Progenitor cell of endocrine pancreas (in vitro differentiated cells): ENCODE measurements at places on chromosomes 12 and 14.

- DNase-seq, result no peak
These were observed 452.7 kb upstream of the PDE3A start for GRCh38 chr12:19915392-19916195.

DNA sequence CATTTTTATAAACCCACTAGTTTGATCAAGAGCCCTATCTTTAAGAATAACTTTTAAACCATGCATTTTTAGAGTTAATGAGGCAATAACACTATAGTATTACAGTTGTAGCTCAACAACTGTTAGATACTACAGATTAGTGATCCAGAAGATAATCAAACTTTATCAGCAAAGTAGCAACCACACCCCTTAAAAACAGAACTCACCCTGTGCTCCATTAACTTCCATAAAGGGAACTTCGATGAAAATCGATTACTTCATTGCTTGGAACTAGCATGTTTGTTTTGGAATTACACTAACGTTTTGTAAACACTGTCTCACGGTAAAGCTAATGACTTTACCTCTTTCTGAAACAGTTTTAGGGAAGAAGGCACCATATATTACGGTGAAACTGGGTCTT is 1.4 kb downstream of the SGPP1 start:
- DNase-seq, result no peak

- no peak for DNase-seq
These were observed 2.7 kb upstream of the ARL6IP4 start for GRCh38 chr12:122977655-122978392.

- DNase-seq, result no peak
These were observed 2.2 kb downstream of the SCARB1 start for GRCh38 chr12:124861492-124861891.

DNA sequence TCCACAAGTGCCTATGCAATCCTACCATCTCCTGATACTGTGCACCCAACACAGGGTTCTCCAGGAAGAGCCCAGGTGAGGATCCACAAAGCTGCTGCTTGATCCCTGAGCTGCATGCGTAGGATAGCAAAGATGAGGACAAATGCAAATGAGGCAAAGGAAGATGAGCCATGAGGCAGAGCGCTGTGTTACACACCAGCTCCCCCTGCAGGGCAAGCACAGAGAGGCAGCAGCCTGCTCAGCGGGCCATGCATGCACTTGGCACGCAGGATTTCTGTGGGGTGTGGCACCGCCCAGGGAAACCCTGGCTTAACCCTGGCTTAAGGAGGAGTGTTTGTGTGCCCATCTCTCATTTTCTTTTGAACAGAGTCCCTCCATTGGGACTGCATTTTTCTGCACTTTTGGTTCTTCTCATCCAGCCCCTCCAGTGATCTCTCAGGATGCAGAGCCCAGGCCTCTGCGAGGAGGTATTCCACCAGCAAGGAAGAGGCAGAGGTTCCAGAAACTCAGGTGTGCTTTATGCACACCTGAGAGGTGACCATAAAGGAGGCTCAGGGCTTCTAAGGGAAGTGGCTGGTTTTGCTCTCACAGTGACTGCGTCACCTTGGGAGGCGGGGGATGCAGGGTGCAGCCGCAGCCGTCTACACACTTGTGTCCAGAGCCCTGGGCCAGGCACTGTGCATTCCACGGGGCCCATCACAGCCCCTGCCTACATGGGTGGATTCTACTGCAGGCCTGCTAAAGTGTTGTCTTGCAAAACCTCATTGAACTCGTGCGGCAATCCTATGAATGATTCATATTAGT is 973.3 kb upstream of the TMEM132C start:
- peak; percentile 34 for DNase-seq

GRCh38 chr14:78959674-78960264 is 789.6 kb downstream of the NRXN3 start:
- DNase-seq, result peak; percentile 60

GRCh38 chr12:29073631-29074239 is 75.3 kb upstream of the FAR2 start:
- no peak for DNase-seq

GRCh38 chr12:117189725-117190209 is 503 bp downstream of the FBXO21 start:
- DNase-seq, result peak; percentile 34

DNA sequence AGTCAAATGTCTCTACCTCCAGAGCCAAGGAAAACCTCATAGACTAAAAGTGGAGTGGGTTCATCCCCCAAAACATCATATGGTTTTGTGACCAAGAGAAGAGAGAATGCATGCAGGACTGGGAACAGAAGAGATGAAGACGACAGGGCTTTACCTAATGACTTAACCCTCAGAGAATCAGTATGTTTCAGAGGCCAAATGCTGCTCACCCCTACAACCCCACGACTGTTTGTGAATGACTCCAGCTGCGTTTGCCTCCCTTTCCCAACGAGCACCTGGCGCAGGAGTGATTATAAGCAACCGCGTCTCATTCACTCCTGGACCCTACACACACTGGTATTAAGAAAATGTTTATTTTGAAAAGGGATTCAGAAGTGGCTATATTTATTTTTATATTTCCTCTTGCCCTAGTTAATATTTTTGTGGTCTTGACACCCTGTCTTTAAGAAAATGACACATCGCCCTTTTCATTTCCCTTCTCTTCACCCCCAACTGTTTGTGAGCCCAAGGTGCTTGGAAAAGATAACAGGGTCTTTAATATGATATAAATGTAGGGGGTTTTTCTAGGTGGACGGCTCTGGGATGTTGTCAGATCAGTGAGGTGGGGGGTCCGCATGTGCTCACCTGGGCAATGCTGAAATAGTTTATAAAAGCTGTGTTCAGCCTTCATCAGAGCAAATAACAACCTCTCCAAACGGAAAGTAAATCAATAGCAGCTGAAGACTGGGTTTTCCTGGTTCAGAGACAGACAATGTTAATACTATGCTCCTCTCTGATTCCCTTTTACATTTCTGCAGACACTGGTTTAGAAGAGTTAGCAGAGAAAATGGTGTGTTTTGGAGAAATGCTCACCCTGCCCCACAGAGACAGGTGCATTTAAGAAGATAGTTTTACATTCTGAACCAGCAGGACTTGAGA is 77.7 kb downstream of the SLC15A4 start:
- no peak for DNase-seq

DNA sequence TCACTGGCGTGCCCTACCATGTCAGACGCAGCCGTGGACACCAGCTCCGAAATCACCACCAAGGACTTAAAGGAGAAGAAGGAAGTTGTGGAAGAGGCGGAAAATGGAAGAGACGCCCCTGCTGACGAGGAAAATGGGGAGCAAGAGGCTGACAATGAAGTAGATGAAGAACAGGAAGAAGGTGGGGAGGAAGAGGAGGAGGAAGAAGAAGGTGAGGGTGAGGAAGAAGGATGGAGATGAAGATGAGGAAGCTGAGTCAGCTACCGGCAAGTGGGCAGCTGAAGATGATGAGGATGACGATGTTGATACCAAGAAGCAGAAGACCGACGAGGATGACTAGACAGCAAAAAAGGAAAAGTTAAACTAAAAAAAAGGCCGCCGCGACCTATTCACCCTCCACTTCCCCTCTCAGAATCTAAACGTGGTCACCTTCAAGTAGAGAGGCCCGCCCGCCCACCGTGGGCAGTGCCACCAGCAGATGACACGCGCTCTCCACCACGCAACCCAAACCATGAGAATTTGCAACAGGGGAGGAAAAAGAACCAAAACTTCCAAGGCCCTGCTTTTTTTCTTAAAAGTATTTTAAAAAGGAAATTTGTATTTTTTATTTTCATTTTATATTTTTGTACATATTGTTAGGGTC is 13.2 kb downstream of the TRIP11 start:
- DNase-seq, result no peak

- no peak for DNase-seq
These were observed 860.9 kb upstream of the MDGA2 start for GRCh38 chr14:48536318-48536717.

GRCh38 chr12:27619308-27619707 is 76.9 kb upstream of the REP15 start:
- no peak for DNase-seq

DNA sequence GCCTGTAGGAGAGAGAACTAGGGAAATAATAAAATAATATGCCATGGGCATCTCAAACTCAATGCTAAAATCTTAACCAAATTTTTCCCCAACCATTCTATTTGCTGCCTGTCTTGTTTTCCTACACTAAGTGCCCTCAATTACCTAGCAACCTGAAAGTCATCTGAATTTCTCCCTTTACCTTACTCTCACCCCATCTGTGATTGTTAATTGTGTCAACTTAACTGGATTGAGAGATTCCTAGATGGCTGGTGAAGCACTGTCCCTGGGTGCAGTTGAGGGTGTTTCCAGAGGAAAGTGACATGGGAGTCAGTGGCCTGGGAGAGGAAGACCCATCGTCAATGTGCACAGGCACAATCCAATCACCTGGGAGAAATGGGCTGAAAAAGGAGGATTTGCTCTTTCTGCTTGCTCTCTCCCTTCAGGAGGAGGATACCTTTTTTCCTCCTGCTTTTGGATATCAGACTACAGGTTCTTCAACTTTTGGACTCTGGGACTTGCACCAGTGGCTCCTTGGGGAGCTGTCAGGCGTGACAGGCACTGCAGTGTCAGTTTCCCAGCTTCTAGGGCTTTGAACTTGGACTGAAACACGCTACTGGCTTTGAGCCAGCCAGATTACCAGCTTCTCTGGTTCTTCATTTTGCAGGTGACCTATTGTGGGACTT is 100.1 kb downstream of the PPP1R12A start:
- DNase-seq, result no peak

DNA sequence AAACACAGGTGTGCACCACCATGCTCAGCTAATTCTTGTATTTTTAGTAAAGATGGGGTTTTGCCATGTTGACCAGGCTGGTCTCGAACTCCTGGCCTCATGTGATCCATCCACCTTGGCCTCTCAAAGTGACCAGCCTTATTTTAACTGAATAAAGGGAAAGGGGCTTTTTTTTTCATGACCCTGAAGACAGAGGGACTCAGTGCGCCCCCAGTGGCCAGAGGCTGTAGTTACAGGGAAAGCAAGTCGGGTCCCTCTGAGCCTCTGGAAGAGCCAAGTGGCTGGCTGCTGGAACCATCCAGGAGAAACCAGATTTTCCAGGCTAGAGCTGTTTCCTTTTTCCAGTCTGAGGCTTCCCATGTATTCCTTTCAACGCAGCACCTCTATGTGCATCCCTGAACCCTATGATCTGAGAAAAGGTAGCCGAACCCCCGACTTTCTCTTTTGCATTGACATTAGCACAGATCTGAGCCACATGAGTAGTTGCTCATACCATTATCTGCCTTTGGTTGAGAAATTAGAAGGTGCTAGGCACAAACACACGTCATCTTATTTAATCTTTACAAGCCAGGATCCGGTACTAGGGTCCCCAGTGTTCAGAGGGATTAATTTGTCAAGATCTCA is 342.7 kb downstream of the CACNA1C start:
- DNase-seq, result peak; percentile 78

DNA sequence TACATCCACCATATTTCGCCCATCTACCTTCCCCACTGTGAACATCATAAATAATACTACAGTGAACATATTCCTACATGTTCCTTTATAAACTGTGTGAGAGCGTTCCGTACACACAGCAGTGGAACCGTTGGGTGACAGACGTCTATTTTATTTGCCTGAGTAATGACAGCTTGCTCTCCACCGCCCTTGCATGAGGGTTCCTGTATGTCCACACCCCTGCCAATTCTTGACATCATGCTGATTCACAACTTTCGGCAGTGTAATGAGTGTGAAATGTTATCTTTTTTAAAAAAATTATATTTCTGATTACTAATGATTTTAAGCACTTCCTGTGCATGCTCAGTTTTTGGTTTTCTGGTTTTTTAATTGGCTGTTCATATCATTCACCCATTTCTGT is 4.3 kb upstream of the RAD52 start:
- DNase-seq, result no peak

- DNase-seq, result no peak
These were observed 149.9 kb upstream of the RASSF8 start for GRCh38 chr12:25808604-25809003.

DNA sequence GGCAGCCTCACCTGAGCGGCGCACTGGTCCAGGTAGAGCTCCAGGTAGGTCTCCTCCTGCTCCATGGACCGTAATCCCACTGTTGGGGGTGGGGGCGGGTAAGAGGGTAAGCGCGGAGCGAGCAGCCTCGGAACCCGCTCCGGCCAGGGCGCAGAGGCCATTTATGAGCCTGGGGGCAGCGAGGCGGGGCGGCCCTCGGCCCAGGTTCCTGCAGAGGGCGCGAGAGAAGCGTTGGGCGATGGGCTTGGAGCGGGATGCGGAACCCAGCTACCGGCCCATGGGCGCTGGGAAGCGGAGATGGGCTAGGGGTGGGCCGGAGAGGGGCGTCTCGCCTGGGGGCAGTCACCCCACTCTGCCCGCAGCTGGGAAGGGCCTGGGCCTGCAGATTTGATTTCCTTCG is at the start of gene TBPL2:
TBPL2 (minus strand) TSS at position 232 of the 400 bp plus-strand sequence; CDS start at position 65, 167 bp downstream.
- no peak for DNase-seq

- no peak for DNase-seq
These were observed 709.3 kb upstream of the STXBP6 start for GRCh38 chr14:25759256-25759655.

DNA sequence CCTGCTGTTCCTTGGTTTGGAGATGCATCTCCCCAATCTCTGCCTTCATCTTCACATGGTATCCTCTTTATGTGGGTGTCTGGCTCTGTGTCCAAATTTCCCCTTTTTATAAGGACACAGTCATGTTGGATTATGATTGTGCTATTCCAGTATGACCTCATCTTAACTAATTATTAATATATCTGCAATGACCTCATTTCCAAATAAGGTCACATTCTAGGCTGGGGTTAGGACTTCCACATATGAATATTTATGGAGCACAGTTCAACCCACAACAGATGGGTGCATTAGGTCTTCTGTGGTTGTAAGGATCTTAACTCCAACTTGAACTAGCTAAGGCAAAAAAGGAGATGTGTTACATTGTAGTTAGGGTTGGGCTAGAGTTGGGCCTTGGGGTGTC is 69.4 kb downstream of the ADCK1 start:
- DNase-seq, result no peak

DNA sequence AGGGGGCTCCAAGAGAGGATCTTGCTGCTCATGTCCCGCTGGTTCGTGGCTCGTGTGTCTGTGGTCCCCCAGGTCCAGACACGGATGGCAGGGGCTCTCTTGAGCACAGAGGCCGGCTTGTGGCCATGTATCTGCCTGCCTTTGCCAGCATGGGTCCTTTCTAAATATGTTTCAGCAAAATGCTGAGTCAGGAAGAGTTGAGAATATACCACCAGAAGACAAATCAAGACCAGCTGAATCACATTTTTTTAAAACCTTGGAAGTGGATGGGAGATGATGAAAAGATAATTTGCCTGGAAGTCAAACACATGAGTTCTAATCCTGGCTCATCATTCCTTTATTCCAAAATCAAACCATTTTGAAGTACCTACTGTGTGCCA is 58.0 kb downstream of the NUAK1 start:
- no peak for DNase-seq

GRCh38 chr12:72277415-72277814 is 5.2 kb downstream of the TRHDE start:
- DNase-seq, result no peak

DNA sequence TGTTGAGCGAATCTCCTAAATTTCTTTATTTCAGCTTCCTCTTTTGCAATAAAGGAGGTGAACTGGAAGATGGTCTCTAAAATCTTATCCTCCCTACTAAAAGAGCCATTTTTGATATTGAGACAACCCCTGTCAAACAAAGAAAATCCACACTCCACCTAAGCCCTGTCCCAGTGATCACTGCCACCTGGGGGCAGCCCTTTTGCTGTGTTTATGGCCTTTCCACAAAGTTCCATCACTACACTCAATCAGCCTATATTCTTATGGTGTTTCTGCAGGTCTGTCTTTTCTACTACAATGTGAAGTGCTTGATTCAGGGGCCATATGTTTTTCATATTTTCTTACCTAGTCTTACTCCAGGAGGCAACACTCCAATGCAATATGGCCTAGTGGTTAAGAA is 163.7 kb downstream of the BMP4 start:
- no peak for DNase-seq
